ENCODE measurements at places on chromosomes 5 and 9.
A peak's percentile ranks its signal among the peaks of the same experiment; 100 is the strongest.

- no peak for DNase-seq
Observed at GRCh38 chr9:61666310-61666709, 476.5 kb downstream of the SPATA31A7 start.

DNA sequence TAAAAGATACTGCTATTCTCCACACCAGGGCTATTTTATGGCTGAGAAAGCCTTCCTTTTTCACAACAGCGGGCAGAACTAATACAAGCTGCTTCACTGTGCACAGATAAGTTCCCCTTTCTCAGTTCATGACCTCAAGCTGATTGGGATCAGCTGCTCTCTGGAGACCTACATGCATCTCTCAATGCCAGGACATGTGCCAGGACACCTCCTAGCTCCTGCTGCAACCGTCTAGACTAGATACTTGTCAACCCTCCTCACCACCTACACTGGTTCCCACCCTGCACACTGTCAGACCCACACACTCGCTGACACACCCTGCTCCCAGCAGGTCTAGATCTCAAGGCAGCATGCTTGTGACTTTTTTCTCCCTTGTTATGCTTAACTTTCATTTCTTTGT, 39.8 kb downstream of the STARD4 start:
- DNase-seq, result no peak

GRCh38 chr9:90974016-90974415, 172.4 kb downstream of the SYK start:
- DNase-seq, result no peak

GRCh38 chr5:142358648-142359047, 33.8 kb upstream of the SPRY4 start:
- DNase-seq, result no peak

GRCh38 chr5:172713113-172713808, 57.7 kb downstream of the DUSP1 start:
- DNase-seq, result peak; percentile 69

DNA sequence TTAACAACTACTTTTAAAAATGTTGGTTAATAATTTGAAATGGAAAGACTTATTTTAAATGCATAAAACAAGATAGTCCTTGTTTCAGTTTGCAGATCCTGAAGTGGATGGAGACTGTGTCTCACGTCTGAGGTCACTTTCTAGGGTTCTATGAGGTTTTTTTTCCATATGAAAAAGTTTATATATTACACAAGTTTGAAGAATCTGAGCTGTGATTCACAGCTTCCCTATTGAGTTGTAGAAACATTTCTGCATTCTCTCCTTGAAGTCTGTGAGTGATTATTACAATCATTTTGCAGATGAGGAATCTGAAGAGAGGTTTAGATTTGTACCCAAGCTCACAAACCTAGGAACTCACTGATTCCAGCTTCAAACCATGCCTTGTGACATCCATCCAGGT, 442.5 kb upstream of the KLF4 start:
- no peak for DNase-seq

DNA sequence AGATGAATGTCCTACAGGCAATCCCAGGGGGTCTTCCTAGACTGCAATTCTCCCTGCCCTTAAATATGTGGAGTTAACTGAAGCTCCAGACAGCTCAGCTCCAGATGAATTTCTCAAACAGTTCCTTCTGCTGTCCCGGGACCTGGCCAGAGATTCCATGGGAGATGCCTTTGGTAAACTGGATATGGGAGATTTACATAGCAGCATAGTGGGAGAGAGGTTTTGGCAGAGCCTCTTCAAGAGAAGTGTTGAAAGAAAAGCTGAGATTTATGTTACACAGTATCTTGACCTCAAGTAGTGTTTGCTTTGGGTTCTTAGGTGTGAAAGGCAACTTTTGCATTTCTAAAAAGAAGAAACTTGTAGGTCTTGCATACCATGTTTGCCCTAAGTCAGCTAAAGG, 364.9 kb downstream of the ARRDC3 start:
- DNase-seq, result no peak

GRCh38 chr5:154236-154635, 37.1 kb upstream of the LRRC14B start:
- DNase-seq, result no peak

- DNase-seq, result no peak
Observed at GRCh38 chr5:176883700-176884570, 15.2 kb downstream of the HK3 start.

DNA sequence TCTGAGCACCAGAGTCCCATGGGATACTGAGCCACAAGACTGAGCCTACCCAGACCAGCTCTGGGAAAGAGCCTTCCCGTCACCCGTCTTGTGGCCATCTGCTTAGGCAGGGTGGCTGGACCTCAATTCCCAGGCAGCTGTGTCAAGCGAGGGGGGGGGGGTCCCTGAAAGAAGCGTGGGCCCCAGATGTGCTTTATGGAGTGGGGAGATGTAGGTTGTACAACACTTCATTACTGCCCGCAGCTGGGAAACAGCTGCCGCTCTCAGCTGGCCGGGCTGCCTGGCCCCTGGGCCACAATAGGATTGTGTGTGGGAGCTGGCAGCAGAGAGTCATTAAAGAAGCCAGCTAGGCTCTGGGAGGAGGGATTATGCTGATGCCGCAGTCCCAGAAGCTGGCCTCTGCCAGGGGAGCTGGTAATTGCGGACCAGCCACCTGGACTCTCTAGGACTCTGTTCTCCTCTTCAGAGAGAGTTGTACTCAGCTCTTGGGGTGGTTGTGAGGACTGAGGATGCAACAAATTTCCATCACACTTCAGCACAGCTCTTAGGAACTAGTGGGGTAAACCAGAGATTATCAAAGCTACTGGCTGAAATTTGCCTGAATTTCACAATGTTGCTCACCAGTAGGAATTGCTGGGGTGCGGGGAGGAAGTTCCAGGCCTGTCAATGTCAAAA, 145.4 kb downstream of the GADD45G start:
- no peak for DNase-seq

DNA sequence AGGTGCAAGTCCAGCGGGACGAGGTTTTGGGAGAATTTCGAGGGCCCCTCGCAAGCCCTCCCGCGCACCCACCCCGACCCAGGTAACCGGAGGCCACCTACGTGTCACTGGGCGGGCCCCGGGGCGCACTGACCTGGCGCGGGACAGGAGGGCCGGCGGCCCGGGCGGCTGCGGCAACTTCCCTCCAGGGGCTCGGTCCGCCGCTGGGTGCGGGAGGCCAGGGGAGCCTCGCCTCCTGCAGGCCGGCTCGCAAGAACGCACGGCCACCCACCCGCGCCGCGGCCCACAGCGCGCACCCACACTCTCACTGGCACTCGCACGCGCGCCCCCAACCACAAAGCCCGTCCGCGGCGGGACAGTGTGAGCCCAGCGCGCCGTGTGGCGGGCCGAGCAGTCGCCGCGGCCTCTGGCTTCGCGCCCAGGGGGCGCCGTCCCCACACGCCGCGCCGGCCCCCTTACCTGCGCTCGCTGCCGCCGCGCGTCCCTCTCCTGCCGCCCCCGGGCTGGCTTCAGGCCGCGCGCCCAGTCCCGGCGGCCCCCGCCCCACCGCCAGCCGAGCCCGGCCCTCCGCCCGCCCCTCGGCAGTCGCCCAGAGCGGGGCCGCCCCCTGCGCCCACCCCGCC, 451 bp downstream of the LPAR1 start:
- no peak for DNase-seq

GRCh38 chr5:44361342-44362001, 27.7 kb downstream of the FGF10 start:
- DNase-seq, result no peak

DNA sequence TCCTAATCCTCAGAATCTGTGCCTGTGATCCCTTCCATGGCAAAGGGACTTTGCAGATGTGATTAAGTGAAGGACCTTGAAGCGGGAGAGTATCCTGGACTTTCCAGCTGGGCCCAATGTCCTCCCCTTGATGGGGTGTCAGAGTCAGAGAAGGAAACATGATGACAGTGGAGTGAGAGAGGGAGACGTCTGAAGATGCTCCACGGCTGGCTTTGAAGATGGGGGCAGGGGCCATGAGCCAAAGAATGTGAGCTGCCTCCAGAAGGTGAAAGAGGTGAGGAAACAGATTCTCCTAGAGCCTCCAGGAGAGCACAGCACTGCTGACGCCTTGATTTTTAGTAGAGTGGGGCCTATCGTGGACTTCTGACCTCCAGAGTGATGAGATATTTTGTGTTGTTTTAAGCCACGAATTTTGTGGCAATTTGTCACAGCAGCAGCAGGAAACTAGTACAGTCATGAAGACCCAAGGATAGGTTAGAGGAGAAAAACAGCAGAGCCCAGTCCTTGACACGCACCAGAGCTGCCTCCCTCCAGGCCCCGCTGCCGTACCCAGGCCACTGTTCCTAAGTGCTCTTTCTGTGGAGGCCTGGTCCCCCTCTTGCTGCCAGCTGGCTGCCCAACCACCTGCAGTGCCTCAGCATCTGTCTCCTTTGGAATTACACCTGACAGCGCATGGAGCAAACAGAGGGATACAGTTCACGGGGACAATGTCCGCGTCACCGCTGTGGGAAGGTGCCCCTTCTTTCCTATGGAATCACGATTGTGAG, 78.1 kb downstream of the MACROH2A1 start:
- no peak for DNase-seq

DNA sequence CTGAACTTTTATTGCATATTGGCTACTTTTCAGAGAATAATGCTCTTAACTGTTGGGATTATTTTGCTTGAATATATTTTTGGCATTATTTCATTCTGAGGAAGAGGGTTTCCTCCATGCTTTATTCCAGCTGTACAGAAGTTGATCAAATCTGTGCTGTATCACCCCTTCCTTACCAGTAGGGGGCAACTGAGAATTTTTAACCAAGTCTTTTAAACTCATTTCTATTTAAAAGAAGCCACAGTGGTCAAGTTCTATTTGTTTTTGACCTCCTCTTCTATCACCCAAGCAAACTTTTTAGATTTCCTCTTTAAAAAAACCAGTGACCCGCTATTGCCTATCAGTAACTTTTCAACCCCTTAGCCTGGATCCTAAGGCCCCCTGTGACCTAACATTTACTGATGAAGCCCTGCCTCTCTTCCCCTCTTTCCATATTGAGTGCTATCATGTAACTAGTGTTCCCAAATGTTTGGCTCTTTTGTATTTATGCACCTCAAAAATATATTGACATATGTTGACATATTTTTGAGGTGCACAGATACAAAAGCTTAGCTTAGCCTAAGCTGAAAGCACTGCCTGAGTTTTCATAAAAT, 80.6 kb downstream of the FBXO4 start:
- no peak for DNase-seq

- no peak for DNase-seq
Observed at GRCh38 chr9:93523518-93524144, 52.8 kb upstream of the PHF2 start.

GRCh38 chr9:114259798-114260523, 62.9 kb upstream of the ORM1 start:
- DNase-seq, result no peak

GRCh38 chr5:98941131-98941883, 12.5 kb upstream of the CHD1 start:
- no peak for DNase-seq

DNA sequence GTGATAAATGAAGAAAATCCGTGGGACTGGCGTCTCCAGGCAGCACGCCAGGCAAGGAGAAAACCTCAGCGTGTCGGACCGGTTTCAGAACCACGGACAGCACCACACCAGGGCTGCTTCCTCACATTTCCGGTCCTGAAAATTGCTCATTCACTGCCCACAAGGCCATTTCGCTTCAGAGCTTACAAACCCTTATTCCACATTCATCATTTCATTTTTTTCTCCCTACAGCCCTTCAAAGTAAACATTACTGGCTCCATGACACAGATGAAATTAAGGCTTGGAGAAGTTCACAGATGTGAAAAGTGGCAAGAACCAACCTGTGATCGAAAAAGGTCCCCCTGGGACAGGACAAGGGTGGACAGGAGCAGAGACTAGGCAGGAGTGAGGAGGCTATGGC, 1.5 kb upstream of the GPRIN1 start:
- DNase-seq, result no peak

DNA sequence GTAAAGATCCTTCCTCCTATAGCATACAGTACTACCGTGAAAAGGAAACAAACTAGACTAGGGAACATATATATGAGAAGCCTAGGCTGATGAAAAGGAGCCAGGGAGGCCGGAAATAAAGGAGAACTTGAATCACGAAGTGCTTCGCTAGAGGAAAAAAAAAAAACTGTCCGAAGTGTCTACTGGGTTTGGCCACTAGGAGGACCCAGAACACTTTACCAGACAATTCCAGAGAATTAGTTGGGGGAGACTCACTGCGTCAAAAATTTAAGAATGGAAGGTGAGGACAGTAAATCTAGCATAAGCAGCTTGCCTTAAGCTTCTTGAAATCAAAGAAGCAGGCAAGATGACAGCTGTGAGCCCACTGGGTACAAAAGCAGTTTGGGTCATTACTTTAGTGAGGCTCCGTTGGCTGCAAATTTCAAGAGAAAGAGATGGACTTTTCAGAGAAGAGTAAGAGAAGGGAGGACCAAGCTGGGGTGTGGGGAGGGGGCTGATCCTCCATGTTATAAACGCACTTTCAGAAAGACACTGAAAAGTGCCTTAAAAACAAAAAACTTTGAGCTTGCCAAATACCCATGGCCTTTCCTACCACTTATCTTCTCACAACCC, 47.4 kb downstream of the P4HA2 start:
- DNase-seq, result no peak

DNA sequence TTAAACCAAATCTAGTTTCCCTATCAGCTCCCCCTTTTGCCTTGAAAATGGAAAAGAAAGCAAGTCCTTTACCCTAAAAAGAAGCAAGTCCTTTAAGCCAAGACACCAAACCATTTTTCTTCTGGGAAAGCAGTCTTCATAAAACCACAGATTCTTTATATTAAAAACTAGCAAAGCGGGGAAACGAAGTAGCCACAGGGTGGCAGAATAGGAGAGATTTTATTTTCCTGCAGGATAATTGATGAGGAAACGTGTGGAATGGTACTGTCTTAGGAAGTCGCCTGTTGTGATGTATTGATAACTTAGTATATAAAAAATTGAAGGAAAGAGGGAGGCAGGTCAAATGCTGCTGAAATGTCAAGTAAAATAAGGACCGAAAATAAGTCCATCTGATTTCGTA, 41.1 kb downstream of the ZNF883 start:
- DNase-seq, result no peak

DNA sequence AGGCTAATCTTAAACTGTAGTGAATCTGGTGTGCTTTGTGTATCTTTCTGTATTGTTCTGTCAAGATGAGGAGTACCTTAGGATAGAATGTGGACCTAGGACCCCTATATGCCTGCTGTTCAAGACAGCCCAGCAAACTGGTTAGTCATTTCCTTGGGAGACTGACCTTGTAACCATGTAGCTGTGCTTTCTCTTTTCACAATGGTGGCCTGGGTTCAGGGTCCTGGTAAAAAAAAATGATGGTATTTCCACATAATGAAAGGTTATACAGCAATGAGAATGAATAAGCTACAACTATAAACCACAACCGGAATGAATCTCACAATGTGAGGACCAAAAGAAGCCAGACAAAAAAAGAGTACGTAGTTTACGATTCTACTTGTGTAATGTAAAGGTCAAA, 36.4 kb upstream of the F2RL1 start:
- DNase-seq, result no peak

GRCh38 chr9:88477300-88477751, 57.7 kb upstream of the NXNL2 start:
- DNase-seq, result no peak

Data from activated CD4-positive, alpha-beta T cell treated with anti-CD3 and anti-CD28 coated beads, Interleukin-2, amount 50 U/mL, for 4 hours (primary cell).